Activated naive CD8-positive, alpha-beta T cell treated with anti-CD3 and anti-CD28 coated beads, Interleukin-2, amount 50 U/mL, for 24 hours (primary cell): ENCODE measurements at places on chromosomes 6 and 20.

- no peak for DNase-seq
Observed at GRCh38 chr6:130858498-130859160, 31.4 kb downstream of the SMLR1 start.

- no peak for DNase-seq
Observed at GRCh38 chr20:50883856-50884255, 47.4 kb downstream of the ADNP start.

GRCh38 chr6:131303338-131303930 is 168.2 kb downstream of the AKAP7 start:
- DNase-seq, result no peak

DNA sequence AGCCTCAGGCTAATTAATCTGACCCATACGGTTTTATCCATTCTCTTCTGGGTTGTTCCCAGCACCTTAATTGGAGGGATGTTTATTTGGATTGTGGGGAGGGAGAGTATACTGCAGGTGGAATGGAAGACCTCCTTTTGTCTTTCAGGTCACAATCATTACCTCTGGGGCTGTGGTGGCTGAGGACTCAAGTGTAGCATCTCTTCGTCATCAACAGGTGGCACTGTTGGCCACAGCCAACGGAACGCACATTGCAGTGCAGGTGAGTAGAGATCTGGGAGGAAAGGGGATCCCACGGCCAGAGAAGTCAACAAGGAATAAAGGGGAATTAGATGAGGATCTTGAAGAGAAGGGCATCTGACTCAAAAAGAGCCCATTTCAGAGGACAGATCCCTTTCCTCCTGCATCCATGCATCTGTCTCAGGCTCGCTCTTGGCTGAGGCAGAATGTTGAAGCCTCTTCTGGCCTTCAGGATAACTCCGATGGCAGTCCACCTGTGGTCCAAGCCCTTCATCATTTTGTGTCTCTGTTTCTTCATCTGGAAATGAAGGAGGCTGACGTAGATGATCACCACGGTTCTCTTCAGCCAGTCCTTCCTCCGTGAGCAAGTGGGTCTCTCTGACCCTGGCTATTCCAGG is 3.2 kb upstream of the DEF6 start:
- DNase-seq, result peak; percentile 46

DNA sequence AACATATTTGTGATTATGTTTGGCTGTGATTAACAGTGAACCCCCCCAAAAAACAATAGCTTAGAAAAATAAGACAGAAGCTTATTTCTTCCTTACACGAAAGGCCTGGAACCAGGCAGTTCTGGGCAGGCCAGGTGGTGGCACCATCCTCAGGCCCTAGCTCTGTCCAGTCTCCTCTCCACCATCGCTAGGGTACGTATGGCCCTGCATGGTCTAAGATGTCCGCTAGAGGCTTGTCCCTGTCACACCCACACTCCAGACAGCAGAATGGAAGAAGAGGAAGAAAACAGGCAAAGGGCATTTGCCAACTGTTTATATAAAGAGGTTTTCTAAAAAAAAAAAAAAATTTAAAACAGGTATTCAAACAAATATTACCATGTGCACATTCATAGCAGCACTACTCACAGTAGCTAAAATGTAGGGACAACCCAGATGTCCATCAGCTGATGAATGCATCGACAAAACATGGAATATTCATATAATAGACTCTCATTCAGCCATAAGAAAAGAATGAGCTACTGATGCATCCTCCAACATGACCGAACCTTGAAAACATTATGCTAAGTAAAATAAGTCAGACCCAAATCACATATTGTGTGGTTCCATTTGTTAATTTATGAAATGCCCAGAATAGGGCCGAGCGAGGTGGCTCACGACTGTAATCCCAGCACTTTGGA is 6.7 kb downstream of the TGM3 start:
- no peak for DNase-seq

DNA sequence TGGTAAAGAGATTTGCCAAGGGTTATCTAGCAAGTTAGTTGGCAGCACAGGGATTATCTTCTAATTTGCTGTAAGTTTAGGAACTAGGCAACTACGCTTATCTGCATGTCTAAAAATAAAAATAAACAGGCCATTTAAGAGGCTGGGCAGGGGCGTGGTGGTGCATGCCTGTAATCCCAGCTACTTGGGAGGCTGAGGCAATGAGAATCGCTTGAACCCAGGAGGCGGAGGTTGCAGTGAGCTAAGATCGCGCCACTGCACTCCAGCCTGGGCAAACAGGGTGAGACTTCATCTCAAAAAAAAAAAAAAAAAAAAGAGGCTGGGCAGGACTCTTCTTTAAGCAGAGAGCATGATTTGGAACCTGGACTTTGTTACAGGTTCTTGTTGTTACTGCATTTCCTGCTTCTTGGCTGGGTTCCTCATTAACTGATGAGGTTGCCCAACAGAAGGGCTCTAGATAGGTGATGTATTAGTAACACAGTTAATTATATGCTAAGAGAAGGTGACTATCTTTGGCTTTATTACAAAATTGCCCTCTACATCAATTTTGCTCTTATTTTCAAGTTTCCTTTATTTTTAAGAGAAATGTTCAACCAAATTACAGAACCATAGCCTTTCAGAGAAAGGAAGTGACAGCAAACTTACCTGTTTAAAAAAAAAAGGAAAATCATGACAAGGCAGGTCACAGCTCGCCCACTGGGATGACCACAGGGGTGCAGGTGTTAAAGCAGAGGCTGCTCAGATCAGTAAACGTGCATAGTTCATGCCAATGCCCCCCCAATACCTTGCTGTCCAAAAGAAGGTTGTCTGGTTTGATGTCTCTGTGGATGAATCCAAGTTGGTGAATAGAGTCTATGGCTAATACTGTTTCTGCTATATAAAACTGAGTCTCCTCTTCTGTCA is 32.5 kb downstream of the STK38 start:
- no peak for DNase-seq

DNA sequence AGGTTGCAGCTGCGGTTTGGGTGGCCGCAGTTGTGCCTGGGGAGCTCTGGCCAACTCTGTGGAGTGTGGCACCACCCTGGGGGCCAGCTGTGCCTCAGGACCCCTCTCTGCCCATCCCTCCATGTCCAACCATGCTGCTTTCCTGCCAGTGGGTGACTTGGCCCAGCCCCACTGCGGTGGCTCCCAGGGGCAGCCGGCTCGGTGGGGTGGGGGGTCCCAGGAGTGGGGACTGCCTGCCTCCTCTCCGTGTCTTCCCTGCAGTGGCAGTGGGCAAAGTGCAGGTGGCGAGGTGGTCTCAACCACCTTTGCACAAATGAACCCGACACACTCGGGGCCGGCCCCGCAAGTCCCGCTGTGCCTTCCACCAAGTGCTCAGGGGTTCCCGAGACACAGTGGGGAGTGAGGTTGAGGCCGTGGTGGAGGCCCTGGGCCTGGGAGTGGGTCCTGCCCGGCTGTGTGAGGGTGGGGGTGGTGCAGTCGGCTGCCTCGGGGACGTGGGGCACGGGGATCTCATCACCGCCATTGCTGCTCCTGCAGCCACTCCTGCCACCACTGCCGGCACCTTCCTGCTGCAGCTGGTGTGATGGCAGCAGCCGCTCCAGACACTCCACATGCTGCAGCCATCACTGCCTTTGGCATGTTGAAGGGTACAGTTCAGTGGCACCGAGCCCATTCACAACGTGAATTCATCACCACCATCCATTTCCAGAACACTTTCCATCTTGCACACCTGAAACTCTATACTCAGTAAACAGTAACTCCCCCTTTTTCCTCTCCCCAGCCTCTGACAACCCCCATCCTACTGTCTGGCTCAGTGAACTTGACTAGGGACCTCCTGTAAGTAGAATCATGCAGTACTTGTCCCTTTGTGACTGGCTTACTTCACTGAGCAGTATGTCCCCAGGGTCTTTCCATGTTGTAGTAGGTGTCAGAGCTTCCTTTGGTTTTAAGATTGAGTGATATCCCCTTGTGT is 10.7 kb upstream of the SLCO4A1 start:
- no peak for DNase-seq

- DNase-seq, result no peak
Observed at GRCh38 chr6:80976336-80976735, 776.1 kb downstream of the TENT5A start.

DNA sequence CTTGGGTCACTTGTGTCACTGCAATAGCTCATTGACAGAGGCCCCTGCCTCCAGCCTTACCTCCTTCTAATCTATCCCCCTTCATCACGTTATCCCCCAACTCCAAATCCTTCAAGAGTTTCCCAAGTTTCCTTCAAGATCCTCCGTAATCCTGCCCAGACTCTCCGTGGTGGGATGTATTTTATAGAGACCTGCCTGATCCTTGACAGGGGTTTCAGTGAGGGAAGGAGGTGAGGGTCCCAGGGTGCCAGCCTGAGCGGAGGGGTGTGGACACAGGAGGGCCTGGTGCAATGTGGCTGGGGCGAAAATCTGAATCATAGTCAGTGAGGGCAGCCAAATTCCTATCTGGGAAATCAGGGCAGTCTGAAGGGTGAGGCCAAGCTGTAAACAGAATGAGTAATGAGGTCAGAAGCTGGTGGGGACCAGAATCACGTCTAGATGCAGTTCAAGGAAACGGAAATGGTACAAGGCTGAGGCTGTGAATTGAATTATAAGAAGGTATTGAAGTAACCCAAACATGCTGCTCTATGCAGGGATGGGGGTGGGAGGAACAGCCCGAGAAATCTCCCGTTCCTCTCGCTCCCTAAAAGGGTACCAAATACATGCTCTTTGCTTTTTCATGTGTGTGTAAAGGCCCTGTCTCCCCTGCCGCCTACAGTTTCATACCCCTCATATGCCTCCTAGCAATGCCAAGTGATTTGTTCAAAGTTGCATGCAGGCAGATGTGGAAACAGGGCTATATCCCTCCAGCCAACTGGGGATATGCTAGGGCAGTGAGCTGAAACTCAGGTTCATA is 35.4 kb upstream of the PIM1 start:
- no peak for DNase-seq

GRCh38 chr6:4472222-4472621 is 304.0 kb upstream of the CDYL start:
- DNase-seq, result no peak
